Naive thymus-derived CD4-positive, alpha-beta T cell (primary cell): ENCODE measurements at places on chromosomes 7 and 10.
A peak's percentile ranks its signal among the peaks of the same experiment; 100 is the strongest.

- no peak for DNase-seq
Observed at GRCh38 chr10:78160591-78160990, 126.9 kb downstream of the RPS24 start.

- DNase-seq: no peak
Observed at GRCh38 chr10:84541289-84541637, 212.9 kb downstream of the CCSER2 start.

GRCh38 chr10:130354976-130355795 lies 219.0 kb downstream of the GLRX3 start:
- no peak for DNase-seq

DNA sequence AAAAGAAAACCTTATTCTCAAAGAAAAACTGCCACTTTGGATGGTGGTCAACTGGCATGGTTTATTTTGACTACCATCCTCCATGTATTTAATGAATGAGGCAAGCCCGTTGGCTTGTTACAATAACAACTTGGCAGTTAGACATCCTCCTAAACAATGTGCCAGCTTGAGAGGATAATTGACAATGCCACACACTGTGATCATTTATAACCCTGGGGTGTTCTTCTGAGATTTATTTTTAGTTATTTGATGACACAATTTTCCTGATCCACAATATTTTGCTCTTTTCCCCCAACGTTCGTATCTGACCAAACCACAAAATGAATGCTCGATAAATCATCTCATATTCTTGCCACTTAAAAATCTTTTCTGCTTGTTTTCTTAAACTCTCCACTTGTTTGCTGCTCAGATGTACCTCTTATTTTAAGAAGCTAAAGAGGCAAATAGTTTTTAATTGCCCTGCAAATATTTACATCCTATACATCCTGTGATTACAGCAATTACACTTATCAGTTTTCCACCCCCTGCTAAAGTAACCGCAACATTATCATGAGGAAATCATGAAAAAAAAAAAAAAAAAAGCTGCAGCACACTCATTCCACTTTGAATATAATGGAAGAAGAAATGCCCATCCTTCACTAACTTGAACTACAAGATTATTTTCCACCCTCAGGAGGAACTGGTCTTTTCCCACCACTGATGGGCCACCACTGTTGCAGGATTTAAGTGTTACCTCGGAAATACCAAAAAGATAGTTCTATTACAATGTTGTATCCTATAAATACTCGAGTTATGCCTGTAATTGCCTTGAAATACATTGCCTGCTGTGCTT lies 119.9 kb downstream of the MBL2 start:
- DNase-seq: no peak

DNA sequence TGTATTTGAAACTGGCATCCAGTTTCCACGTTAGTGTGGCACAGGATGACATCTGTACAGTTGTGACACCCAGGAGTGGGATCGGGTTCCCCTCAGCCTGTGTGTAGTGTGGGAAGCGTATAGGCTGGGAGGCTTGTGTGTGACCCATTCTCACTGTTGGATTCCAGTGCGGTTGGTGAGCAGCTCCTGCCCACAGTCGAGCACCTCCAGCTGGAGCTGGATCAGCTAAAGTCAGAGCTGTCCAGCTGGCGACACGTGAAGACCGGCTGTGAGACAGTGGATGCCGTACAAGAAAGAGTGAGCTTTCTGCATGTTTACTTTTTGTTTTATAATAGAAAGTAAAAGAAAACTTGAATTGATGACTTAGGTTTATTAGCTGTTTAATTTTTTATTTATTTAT lies 18.7 kb upstream of the GET4 start:
- no peak for DNase-seq

DNA sequence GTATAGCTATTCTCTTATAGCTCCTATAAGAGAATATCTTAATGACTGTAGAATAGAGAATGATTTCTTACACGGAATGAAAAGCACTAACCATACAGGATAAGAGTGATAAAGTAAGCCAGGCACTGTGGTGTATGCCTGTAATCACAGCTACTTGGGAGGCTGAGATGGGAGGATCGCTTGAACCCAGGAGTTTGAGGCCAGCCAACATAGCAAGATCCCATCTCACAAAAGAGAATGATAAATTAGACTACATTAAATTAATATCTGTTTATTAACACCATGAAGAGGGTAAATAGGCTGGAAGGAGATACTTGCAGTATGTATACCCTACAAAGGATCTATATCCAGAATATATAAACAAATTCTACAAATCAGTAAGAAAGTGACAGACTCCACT lies 12.2 kb upstream of the OIT3 start:
- DNase-seq: no peak

DNA sequence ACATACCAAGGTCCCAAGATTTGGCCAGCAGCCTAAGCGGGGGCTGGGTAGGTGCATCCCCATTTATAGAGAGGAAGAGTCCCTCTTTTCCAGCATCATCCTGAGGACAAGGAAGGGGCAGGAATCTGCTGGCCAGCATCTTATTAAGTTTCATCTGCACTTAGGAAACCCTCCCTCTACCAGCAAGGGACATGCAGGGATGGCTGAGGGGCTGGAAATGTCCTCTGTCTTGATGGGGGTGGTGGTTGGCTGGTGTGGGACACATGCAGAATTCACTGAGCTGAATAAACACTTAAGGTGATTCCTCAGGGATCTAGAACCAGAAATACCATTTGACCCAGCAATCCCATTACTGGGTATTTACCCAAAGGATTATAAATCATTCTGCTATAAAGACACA lies 42.1 kb downstream of the NOD1 start:
- DNase-seq: no peak

DNA sequence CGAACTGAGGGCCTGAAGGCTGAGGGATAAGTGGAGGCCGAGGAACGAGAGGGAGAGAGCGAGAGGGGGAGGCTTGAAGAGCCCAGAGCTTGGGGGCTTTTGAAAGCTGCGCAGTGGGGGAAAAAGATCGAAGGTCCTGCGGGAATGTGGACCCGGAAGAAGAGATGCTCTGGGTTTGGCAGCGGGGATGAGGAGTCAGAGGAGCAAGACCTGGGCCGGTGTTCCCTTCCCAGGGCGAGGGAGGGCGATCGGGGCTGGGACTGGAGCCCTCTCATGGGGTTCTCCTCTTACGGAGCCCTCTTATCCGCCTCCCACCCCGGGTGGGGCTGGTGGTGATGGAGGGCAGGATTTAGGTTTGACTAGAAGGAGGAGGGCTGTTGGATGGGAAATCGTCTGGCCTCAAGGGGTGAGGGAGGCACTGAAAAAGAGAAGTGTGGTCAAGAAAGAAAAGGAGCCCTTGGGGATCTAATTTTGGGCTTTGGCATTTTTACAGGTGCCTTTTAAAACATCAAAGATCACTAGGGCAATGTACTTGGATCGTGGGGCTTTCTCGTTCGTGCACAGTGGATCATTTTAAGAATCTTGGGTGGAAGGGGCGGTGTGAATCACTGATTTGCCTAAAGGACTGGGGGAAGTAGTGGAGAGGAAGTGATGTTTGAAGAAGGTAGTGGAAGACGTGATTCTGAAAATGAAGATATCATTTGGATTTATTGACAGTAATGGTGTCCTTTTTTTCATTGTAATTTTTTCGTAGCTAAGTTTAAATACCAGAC lies 637 bp downstream of the SAMD8 start:
- peak; percentile 54 for DNase-seq

- DNase-seq: no peak
Observed at GRCh38 chr10:12703126-12703525, 298.4 kb downstream of the CCDC3 start.

GRCh38 chr7:76338298-76339084 lies 20.3 kb downstream of the YWHAG start:
- DNase-seq: no peak

DNA sequence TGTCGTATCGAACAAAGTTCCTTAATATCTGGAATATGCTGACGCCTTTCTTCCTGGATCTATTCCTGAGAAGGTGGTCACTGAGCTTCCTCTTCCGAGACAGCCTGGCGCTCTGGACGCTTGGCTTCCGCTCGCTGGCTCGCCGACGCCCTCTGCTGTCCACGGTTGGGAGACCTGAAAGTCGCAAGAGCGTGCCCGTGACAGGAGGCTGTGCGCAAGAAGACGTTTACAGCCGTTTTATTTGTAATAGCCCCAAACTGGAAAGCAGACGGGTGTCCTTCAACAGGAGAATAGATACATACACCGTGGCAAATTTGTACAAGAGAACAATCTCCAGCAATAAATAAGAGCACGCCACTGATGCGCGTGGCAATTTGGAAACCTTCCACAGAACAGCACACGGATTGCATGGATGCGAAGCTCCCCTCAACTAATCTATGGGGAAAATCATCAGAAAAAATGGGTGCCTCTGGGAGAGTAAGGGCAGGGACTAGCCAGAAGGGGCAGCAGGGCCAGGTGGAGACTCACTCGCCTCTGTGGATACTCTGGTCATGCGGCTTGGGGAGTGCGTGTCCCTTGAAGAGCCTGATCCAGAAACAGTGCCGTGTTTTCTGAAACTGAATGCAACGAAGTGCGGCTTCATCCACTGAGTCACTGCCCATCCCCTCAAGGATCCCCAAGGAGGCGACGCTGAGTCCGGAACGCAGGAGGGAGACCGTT lies 41.5 kb upstream of the BNIP3 start:
- DNase-seq: peak; percentile 47

DNA sequence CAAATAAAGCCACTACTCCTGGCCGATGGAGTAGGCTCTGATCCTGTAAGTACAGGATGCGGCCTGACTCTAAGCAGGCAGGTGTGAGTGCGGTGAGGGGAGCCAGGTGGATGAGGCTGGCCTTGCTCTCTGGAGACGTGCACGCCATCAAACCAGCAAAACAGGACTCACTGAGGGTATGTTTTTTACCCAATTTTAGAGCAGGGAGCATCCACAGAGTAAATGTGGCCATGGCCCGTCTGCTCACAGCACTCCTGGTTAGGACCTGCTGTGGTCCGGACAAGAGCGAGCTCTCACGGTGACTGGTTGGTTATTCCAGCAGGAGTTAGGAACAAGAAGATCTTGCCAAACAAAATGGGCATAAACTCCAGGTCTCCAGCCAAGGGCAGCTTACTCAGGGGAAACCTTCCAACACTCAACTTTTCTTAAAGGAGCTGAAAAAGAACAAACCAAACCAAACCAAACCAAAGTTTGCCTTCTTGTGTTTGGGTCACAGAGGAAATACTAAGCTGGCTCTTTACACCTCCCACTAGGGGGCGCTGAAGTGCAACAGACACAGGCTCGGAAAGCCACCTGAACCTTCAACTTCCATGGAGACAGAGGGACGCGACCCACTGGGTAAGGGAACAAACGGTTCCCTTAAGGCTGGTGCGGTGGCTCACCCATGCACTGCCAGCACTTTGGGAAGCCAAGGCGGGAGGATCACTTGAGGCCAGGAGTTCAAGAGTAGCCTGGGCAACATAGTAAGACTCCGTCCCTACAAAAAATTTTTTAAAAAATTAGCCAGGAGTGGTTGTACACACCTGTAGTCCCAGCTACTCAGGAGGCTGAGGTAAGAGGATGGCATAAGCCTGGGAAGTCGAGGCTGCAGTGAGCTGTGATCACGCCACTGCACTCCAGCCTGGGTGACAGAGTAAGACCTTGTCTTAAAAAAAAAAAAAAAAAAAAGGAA lies 122.4 kb downstream of the CLEC2L start:
- DNase-seq: peak; percentile 86

- DNase-seq: no peak
Observed at GRCh38 chr10:105797234-105797890, 1156.3 kb downstream of the SORCS3 start.

DNA sequence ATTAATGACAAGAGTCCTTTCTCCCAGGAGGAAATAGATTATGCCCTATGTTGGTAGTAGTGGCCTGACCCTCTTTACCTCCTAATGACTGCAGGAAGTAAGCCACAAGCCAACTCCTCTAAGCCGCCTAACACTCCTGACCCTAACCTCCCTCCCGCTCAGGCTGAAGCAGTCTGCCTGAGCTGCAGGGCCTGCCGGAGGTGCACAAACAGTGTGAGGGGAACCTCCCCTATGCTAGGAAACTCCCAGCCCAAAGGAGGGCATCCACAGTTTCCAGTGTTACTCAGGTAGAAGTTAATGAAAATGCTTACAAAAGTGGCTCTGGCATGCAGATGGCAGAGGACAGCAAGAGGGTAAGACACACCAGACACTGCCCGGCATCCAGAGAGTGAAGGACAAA lies 294.4 kb upstream of the GALNT17 start:
- no peak for DNase-seq

DNA sequence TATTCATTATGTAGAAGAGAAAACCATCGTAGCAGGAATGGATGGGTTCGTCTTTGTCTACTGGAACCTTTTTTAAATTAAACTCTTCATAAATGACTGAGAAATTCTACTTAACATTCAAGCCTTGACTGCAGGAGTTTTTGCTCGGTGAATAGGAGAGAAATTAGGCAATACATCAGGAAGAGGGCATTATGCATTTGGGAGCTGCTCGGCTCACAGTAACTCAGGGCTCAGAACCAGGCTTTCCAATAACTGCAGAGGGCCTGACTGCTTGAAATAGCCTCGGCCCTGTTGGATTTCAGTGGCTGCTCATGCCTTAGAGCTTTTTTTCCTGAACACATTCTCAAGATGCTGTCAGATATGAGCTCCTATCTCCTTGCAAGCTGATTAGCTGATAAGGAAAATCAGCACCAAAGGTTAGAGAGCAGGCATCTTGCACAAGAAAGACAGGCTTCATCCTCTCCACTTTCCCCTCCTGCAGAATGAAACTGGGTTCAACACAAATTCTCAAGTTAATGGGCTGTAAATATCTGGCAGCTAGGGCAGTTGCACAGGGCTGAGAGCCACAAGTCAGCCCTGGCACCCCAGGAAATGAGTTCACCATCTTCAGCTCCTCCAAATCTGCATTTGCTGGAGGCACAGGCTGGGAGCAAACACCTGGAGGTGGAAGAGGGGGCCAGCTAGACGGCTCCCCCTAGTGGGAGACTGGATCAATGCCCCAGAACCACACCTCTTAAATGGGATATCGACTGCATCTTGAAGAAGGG lies 24.3 kb downstream of the TECTB start:
- DNase-seq: no peak

DNA sequence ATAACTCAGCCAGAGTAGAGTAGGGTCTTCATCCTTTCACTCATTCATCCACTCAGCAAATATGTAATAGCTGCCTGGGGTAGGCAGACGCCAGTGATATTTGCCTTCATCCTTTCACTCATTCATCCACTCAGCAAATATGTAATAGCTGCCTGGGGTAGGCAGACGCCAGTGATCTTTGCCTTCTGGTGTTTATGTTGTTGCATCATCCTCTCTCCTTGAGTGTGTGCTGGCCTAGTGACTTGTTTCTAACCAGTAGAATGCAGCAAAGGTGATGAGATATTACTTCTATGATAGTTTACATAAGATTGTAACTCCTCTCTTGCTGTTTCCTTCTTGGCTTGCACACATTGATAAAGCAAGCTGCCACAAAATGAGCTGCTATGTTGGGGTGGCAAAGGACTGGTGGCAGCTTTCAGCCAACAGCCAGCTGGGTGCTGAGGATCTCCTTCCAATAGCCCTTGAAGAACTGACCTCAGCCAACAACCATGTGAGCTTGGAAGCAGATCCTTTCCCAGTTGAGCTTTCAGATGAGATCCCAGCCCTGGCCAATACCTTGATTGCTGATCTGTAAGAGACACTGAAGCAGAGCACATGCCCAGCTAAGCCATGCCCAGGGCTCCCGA lies 23.2 kb upstream of the MTPN start:
- no peak for DNase-seq

GRCh38 chr7:158018971-158019645 lies 568.5 kb downstream of the PTPRN2 start:
- DNase-seq: no peak
